Hippocampal formation (tissue), 2 donors: ENCODE measurements at places on chromosomes 12 and 14.

DNA sequence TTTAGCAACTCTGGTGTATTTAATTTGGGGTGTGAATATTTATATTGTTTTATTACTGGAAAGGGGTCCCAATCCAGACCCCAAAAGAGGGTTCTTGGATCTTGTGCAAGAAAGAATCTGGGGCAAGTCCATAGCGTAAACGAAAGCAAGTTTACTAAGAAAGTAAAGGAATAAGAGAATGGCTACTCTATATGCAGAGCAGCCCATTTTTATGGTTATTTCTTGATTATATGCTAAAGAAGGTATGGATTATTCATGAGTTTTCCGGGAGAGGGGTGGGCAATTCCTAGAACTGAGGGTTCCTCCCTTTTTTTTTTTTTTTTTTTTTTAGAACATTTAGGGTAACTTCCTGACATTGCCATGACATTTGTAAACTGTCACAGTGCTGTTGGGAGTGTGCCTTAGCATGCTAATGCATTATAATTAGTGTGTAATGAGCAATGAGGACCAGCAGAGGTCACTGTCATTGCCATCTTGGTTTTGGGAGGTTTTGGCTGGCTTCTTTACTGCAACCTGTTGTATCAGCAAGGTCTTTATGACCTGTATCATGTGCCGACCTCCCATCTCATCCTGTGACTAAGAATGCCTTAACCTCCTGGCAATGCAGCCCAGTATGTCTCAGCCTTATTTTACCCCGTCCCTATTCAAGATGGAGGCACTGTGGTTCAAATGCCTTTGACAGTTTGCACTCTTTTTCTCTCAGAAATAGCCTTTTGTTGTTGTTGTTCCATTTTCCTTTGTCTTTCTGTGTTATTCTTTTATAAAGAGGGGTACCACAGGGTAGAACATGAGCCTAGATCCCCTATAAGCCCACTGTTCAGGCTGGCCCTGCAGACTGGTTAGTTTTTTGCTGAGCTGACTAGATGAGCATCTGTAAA, 75.5 kb upstream of the DCD start:
- no peak for DNase-seq

DNA sequence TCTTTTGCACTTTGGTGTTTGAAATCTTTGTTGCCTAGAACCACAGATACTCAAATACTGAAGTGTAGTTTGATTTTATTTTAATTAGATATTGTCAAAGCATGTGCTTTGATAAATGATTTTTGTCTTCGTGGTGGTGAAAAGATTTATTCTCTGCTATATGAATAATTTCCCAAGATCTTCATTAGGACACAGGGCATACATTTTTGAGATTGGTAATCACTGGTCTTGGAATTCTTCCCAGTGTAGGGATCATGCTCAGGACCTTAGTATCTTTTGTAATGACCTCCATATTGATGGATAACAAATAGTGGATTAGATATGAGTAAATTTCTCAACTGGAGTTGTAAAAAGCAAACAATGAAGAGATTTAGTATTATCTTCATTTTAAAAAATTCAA, 28.2 kb downstream of the TBK1 start:
- DNase-seq, result no peak

DNA sequence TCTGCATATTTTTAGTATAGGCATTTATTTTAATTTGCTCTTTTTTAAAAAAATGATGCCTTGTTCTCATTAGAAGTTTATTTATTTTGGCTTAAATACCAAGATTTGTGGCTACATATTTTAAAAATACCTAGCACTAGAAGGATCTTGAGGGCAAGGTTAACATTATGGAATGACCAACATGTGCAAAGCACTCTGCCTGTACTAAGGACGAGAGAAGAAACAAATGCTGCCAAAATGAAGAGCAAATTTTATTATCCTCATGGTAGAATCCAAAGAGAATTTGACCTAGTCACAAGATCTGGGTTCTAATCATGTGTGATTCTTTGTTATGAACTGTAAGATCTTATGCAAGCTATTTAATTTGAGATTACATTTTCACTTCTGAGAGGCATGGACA, 2.8 kb downstream of the CAND1 start:
- no peak for DNase-seq

DNA sequence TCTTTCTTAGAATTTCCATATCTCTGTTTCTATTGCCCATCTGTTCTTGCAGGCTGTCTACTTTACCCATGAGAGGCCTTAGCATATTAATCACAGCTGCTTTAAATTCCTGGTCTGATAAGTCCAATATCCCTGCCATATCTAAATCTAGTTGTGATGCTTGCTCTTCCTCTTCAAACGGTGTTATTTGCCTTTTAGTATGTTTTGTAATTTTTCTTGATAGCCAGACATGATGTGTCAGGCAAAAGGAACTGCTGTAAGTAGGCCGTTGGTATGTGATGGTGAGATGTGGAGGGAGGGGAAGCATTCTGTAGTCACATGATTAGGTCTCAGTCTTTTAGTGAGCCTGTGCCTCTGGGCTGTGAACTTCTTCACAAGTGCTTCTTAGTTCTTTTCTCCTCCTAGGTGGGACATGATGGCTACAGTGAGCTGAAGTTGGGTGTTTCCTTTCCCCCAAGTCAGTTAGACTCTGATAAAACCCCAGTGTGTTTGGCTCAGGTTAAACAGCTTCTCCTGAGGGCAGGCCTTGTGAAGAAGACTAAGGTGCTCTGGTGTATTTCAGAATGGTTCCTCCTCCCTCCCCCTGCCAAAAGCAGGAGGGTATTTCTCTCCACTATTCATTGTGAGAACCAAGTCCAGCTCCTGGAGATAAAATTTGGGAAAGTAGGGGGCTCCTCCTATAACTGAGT, 195.9 kb upstream of the PARP11 start:
- no peak for DNase-seq

DNA sequence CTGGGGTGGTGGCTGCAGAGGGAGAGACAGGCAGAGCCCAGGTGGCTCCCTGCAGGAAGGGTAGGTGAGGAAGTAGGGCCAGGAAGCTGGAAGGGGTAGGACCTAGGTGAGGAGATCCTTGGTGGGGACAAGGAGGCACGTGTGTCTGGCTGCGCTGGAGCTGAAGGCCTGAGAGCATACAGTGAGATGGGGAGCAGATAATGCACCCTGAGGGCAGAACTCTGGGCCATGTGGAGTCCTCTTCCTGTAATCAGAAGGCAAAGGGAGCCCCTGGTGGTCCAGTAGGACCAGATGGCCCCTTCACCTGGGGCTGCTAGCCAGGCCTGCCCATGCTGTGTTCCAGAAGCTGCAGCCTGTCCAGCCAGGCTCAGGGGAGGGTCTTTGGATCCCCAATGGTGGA, 15.3 kb upstream of the KRT80 start:
- DNase-seq, result no peak

- no peak for DNase-seq
Observed at GRCh38 chr12:55955344-55955743, 10.5 kb downstream of the PMEL start.

DNA sequence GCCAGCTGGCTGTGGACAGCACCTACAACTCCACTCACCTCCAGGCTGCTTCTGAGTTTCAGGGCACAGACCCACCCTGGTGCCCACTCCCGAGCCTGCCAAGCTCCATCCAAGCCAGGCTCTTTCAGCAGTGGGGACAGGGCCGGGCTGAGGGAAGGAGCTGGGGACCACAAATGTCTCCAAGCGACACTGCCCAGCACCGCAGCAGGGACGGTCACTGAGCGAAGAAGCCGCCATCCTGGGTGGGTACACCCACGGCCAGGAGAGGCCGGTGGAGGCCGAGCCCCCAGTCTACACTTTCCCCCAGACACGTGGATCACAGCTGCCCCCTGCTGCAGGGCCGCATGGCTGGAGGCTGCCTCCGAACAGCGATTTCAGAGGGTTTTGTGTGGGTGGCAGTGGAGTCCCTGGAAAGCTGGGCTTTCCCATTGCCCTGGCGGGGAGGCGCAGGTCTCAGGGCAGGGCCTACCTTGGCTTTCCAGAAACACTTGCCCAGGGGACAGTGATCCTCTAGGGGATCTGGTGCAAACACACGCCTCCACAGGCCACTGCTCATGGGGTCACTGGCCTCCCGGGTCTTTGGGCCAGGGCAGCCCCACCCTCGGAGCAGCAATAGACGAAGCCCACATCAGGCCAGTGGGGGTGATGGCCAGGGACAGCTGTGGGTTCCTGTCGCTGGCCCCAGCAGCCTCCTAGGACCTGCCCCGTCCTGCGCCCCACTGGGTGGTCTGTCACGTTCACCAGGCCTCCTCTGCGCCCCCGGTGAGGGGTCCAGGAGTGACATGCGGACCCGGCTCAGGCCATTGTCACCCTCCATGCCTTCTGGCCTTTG, 1.2 kb upstream of the GPR132 start:
- DNase-seq, result no peak

- no peak for DNase-seq
Observed at GRCh38 chr14:69317780-69318179, 57.8 kb downstream of the GALNT16 start.

DNA sequence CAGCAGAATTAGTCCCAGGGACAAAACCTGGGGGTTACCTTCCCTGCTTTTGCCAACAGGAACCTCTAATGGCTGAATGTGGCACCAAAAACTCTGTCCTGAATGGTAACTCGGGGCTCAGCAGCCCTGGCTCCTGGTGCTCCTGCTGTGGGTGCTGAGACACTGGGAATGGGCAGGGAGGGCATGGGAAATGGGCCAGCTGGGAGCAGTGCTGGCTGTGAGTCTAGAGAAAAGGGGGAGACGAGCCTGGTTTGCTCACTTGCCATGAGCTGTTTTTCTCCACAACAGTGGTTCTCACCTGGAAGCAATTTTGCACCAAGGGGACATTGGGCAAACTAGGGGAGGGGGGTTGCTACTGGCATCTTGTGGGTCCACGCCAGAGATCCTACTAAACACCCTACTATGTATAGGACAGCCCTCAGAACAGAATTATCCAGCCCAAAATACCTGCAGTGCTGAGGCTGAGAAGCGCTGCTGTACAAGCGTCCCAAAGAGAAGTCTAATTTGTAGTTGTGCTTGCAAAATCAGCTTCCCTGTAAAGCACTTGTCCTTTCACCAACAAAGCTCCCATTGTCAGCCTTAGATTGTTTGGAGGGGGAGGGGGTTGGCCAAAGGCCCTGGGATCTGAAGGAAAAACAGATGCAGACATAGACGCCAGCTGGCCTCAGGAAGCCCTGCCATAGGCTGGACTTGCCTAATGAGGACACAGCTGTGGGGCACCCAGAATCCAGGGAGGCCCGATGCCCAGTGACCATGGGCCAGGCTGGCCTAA, 3.6 kb downstream of the LRRC74A start:
- DNase-seq, result peak; percentile 93

- DNase-seq, result no peak
Observed at GRCh38 chr14:101469382-101470247, 91.7 kb upstream of the DIO3 start.

DNA sequence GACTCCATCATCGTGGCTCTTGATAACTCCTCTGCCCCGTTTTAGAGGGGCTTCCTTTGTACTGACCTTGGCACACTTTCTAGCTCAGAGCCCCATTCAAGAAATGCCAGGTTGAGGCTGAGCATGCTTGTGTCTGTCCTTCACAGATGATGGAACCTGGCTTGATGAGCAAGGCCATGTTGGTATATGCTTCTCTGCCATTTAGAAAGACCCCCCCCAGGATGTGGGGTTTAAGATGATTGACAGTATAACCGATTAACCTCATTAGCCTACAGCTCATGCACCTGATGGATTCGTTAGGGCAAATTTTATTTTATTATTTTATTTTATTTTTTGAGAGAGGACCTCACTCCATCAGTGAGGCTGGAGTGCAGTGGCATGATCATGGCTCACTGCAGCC, 21.0 kb downstream of the BATF start:
- no peak for DNase-seq

DNA sequence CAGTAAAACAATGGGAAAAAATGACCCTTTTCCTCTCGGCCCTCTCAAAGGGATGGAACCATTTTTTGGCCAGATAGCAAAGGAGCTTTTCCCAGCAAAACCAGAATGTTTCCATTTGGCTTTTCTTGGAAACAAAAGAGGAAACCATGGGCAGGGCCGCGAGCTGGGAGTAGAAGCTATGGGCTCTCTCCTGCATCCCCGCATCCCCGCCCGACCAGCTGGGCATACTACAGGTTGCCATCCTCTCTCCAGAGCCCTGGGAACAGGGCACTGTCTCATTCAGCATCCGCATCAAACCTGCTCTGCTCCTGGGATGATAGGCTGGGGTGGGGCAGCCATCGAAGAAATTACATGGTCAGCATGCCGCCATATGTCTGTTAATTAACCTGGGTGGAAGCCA, 20.9 kb downstream of the CD9 start:
- DNase-seq, result no peak

- DNase-seq, result no peak
Observed at GRCh38 chr12:11607313-11608081, 42.0 kb upstream of the ETV6 start.

GRCh38 chr14:21476523-21476924, 235 bp downstream of the RAB2B start:
- peak; percentile 91 for DNase-seq

DNA sequence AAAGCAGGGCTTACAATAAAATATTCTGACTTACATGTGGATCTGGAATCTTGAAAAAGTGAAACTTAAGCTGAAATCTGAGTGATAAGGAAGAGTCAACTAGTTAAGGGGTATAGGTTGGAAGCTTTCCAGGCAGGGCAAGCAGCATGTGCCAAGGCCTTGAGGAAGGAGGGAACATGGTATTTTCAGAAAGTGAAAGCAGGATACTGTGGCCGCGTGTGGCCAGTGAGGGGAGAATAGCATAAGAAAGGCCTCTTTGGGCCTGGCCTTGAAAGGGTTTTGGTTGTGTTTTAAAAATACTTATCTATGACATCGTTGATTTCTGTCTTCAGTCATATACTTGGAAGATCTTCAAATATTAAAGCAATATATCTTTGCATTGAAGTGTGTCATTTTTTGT, 213.4 kb downstream of the AKAP6 start:
- DNase-seq, result no peak

- DNase-seq, result peak; percentile 17
Observed at GRCh38 chr12:78331181-78331580, 500.5 kb downstream of the NAV3 start.

DNA sequence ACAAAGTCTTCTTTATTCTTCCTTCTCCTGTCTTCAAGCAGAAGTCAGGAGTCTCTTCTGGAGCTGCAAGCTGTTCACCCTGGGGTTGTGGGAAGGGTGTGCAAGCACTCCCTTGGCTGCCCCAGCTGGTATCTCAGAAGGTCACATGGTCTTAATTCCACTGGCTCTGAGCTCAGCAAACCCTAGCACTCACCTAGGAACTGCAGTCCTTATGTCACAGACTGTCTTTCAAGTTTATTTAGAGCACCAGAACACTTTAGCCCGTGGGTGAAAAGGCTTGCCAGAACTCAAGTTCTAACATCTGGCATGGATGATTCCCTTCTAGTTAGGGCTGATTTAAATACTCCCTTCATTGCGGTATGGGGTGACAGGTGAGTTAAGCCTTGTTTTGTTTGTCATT, 379.0 kb downstream of the CCER1 start:
- no peak for DNase-seq

- DNase-seq, result no peak
Observed at GRCh38 chr12:108772891-108773797, 41.8 kb upstream of the CORO1C start.

DNA sequence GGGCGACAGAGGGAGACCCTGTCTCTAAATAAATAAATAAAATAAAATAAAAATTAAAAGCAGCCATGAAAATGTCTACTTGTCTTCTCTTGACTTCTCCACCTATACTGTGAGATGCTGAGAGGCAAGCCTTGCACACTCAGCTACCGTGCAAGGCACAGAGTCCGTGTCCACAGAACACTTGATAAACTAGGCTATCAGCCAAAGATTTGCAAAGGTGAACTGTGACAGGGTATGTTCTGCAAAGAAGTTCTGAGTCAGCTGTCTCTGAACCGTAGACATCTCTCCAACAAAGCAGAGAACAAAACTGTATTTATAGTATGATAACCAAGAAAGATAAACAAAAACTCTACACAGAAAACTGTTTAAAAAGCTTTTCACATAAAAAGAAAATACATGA, 35.5 kb downstream of the STXBP6 start:
- no peak for DNase-seq

GRCh38 chr12:52600475-52600874, 788 bp downstream of the KRT72 start:
- DNase-seq, result no peak
